Activated T-helper 2 cell treated with anti-CD3 and anti-CD28 coated beads, Interferon-gamma antibody, Interleukin-2, Interleukin-4, amounts not matched to agents 10 μg/mL and 5 μg/mL and 100 μg/mL, durations not matched to agents 14 hours and 24 hours and 36 hours (primary cell): ENCODE measurements at places on chromosomes 2 and 18. TPM values are rescaled to one million over a fixed set of nuclear protein-coding genes. Genes with fewer than 3 reads are reported as not detected.

Gene RAX
- 0.32 TPM in 1 of 2 replicates, not detected in the other for total RNA-seq

DNA sequence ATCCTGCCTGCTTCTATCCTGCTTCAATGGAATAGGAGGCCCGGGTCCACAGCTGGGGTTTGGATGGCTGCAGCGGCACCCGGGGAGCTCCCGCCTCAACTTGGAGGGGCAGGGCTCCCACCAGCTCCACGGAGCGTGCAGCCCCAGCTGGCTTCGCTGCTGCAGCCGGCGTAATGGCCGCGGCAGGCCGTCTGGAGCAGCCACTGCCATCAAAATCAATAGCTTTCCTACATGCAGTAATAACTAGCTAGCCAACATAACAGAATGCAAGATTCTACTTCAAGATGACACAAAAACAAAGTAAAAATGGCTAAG, 154.2 kb upstream of the RMP24 start:
- no peak overlapping the region for H3K4me3 ChIP-seq
- DNase-seq, result no peak
- H3K4me1 ChIP-seq, result no peaks in the 10 kb centered on the region
- no peaks in the 10 kb centered on the region for H3K36me3 ChIP-seq

DNA sequence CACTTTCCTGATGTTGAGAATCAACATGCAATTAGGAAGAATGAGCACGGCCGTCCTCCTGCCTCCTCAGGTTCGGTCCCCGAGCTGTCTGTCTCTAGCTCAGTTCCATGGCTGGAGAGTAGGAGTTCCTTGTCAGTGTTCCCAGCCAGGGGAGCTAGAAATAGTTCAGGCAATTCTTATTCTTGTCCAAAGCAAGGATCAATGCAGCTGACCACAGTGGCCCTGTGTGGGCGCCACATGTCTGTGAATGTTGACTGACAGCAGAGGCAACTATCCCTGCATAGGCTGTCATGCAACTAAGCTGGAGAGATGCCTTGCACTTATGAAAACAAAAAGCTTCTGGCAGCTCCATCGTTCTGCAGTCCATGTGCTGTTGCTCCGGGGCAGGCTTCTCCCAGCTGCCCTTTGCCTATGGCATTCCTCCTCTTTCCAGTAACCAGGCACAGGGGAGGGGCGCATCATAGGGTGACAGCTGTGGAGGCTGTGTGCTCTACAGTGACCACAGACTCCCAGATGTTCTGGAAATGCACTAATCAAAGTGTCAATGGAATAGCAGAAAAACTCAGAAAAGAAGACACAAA, 58.7 kb downstream of the PDCL3 start:
- H3K4me3 ChIP-seq, result no peak overlapping the region
- no peaks in the 10 kb centered on the region for H3K36me3 ChIP-seq
- DNase-seq, result no peak
- no peaks in the 10 kb centered on the region for H3K4me1 ChIP-seq
- H3K27ac ChIP-seq, result no peak overlapping the region

Gene NTSR2
- total RNA-seq, result not detected in 2 replicates

DNA sequence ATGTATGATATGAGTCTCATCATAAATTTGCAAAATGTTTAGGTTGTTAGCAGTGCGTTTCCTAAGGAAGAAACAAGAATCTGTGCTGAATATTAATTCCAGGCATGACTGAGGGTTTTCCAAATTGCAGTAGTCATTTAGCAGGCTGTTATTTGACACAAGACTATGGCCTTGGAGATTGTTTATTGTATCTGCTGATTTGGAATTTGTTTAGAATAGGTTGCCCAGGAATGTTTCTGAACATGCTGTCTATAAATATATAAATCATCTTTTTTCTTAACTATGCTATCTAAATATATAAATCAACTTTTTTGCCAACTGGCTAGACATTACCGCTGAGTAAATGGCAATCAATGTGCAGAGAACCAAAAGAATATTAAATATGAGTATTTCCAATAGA, 90.9 kb downstream of the DOK6 start:
- DNase-seq, result no peak
- no peak overlapping the region for H3K4me3 ChIP-seq
- no peak overlapping the region for H3K27ac ChIP-seq
- H3K4me1 ChIP-seq, result no peaks in the 10 kb centered on the region
- H3K36me3 ChIP-seq, result no peaks in the 10 kb centered on the region
